Prostate gland (tissue), 2 donors: ENCODE measurements at places on chromosomes 2 and 18. TPM values are rescaled to one million over a fixed set of nuclear protein-coding genes. Genes with fewer than 3 reads are reported as not detected.

- DNase-seq: no peak
Observed at GRCh38 chr2:102437122-102437521, 14.2 kb downstream of the IL18RAP start.

- DNase-seq: peak; percentile 60
Observed at GRCh38 chr2:27890924-27891672, 569 bp downstream of the BABAM2 start.

GRCh38 chr2:3200420-3200939 is 177.1 kb downstream of the EIPR1 start:
- no peak for DNase-seq

Gene ZBTB7C
- 14.7 TPM for total RNA-seq

DNA sequence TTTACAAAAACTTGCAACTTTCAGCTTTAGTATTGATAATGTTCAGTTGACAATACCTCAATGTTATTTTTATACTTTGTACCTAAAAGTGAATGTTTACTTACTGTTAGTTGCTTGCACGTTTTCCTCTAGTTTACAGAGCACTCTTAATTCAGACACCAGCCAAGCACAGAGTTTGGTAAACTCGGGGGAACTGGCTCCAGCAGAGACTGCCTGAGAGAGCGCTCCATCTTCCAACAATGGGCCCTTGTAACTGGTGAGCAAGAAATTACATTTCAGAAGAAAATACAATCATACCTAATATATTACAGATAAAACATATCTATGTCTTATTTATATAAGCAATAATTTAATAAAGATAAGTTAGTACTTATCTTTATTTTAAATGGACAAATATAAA is 3.7 kb downstream of the FAM98A start:
- no peak for DNase-seq

- DNase-seq: peak; percentile 76
Observed at GRCh38 chr2:129056309-129056958, 737.8 kb upstream of the HS6ST1 start.

DNA sequence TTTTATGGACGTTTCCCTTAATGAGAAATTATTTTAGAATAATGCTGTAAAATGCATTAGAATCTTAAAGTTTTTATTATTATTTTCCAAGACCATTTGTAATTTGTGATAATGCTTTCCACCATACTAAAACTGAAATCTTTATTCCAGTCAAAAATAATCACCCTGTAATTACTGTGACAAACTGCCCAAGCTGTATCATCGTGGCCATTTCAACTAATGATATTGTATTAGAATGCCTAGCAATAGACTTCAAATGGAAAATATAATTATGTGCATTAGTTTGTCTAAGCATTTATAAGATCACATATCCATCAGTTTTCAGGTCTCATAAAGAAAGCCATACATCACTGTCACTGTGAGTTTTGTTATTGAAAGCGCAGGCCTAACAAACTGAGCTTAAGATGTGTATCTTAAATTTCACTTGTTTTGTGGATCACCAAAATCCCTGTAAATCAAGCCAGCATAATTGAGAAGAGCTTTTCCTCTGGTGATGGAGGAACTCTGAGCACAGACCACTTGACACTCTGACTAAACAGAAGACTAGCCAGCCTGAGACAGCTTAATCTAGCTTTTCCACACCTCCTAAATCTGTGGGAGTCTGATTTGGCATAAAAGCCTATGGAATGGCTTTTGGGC is 1312.2 kb upstream of the ACVR2A start:
- DNase-seq: no peak

Gene HSPE1
- total RNA-seq: 57.0 TPM

DNA sequence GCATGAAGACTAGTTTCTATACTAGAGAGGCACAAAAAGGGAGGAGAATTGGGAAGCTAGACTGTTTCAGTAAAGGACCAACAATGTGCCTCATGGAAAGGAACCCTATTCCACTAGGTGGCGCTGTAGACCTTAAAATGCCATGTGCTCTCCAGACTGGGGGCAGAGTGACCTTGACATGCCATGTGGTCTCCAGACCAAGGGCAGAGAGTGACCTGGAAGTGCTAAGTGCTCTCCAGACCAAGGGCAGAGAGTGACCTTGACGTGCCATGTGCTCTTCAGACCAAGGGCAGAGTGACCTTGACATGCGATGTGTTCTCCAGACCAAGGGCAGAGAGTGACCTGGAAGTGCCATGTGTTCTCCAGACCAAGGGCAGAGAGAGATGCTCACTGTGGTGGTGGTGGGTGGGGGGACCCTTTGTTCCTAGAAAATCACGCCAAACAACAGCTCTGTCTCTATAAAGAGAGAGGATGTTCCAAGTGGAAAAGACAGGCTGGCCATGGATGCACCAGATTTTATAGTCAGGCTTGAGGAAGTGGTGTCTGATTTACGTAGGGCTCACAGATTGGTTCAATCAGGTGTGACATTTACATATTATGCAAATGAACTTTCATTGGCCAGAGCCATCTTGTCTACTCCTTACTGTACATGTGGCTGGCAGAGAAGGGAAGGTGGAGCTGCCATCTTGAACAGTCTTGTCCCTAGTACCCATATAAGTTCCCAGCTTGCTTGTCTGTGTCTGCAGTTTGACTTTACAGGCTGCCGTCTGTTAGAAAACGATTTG is 344.0 kb upstream of the DDX18 start:
- peak; percentile 11 for DNase-seq

GRCh38 chr2:74039611-74040010 is 54.9 kb downstream of the TET3 start:
- DNase-seq: no peak

Gene SCN2A
- 0.87 TPM for total RNA-seq

Gene NR4A2
- 2.3 TPM for total RNA-seq

- no peak for DNase-seq
Observed at GRCh38 chr18:4524096-4524495, 69.0 kb upstream of the DLGAP1 start.

DNA sequence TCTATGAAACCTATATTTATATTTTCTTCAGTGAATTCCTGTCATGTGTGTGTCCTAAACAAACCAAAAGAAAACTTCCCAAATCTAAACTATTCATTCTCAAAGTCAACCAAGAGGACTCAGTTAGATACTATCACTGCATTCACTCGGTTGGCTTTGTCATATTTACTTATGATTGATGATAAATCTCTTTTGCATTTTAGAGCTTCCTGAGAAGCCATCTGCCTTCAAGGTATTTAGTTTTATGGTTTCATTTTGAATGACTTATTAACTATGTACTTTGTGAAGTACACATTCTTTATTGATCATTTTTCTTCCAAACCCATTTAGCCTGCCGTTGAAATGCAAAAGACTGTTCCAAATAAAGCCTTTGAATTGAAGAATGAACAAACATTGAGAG is 36.2 kb downstream of the ANKRD30B start:
- no peak for DNase-seq

- no peak for DNase-seq
Observed at GRCh38 chr2:100039291-100039980, 103.0 kb downstream of the AFF3 start.

GRCh38 chr2:27211241-27211942 is 449 bp upstream of the ATRAID start:
- no peak for DNase-seq

GRCh38 chr2:25567406-25567805 is 106.0 kb downstream of the DTNB start:
- DNase-seq: no peak

Gene STON1
- 34.0 TPM for total RNA-seq

- DNase-seq: no peak
Observed at GRCh38 chr2:186637497-186637800, 47.6 kb downstream of the ITGAV start.

Gene USP34
- total RNA-seq: 94.1 TPM
